Kidney epithelial cell (primary cell): ENCODE measurements at places on chromosomes 16 and 17. TPM values are rescaled to one million over a fixed set of nuclear protein-coding genes. Genes with fewer than 3 reads are reported as not detected.

The FADS6 gene
- total RNA-seq: not detected in 2 replicates

The NHLRC4 gene
- total RNA-seq: 0.46 and 2.3 TPM in 2 replicates

The SLC26A11 gene
- total RNA-seq: 14.4 and 19.1 TPM in 2 replicates

The MRPS34 gene
- total RNA-seq: 94.9 and 108 TPM in 2 replicates

The SMARCE1 gene
- 105 and 115 TPM in 2 replicates for total RNA-seq

The BAHCC1 gene
- 6.6 and 15.1 TPM in 2 replicates for total RNA-seq

The ADORA2B gene
- 6.6 and 13.0 TPM in 2 replicates for total RNA-seq

The KCNJ18 gene
- not detected in 2 replicates for total RNA-seq

The CCDC200 gene
- total RNA-seq: not detected in 2 replicates

The CLEC18C gene
- total RNA-seq: 19.6 and 28.9 TPM in 2 replicates

The HS3ST3A1 gene
- 37.5 and 38.4 TPM in 2 replicates for total RNA-seq

The FMNL1 gene
- 26.0 and 27.5 TPM in 2 replicates for total RNA-seq
